Activated T-helper 9 cell treated with anti-CD3 and anti-CD28 coated beads, Interleukin-2, amount 50 U/mL, for 16 hours (primary cell): ENCODE measurements at places on chromosomes 5 and 9.

DNA sequence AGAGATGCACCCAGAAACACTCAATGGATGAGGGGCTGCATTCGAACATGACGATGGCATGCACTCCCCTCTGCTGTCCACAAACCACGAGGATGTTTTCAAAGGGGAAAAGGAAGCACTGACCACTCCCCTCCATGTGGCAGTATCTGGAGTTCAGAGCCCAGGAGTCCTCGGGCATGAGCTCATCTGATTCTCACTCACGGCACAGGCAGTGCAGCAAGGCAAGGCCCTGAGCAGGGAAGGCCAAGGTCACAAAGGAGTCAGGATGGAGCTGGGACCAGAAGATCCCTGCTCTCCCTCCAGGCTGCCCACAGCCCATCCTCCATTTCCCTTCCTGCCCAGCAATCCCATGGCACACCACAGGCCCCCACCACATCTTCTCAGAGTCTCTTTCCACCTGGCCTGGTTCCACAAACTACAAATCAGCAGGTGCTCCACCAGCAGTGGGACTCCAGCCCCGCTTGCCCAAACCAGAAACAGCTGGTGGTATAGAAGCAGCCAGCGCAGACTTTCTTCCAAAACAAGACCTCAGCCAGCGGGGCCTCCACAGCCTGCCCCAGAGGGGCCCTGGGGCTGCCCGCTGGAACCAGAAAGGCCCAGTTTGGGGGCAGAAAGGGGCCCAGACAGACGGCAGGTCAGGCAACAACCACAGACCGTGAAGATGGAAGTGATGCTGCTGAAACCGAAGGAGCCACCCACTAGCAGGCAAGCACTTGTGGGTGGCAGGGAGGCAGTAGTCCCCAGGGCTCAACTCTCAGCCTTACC lies 12.2 kb downstream of the TNIP1 start:
- no peak for DNase-seq

DNA sequence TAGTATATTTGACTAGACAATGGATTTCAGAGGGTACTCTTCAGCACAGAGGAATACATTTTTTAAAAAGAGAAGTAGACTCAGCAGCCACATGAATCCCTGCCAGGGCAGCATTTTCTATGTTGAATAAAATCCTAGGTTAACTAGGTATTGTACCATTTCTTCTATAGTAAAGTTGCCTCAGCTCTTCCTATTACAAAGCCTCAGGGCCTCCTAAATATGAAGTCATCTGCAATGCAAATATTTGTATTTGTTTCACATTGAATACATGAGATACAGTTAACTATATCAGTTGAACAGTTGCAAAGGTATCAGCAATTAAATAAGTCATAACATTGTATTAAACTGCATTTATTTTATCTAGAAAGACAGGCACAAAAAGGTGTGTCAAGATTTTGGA lies 59.5 kb downstream of the NUDT12 start:
- DNase-seq: no peak

GRCh38 chr5:140808889-140809291 lies 2.0 kb downstream of the PCDHA4 start:
- DNase-seq: no peak

DNA sequence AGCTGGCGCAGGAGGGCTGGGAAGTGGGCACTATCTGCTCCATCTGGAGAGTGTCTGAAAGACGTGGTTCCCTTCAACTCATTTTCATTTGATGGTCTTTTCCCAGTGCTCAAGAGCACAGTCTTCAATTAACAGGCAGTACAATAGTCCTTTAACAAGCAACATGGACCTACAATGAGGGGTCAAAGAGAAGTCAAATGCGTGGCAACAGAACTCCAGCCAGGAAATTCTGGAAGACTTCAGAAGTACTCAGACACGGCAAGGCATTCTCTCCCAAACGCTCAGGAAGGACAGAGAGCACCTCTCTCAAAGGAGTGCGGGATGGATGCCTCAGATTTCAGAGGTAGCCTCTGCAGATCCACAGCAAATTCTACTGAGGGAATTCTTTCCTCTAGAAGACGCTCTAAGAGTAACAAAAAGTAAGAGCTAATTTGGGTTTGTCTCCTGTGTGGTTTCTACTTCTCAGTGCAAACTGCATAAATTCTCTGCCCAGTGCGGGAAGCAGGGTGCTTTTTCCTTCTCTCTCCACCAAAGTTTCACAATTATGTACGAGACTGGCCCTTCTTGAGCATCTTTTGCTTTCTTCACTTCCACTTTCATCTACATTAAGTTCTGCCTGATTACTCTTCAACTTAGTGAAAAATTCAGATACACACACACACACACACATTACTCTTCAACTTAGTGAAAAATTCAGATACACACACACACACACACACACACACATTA lies 56.4 kb downstream of the LHFPL2 start:
- no peak for DNase-seq

GRCh38 chr5:140764177-140764973 lies 21.6 kb upstream of the PCDHA1 start:
- DNase-seq: no peak

GRCh38 chr9:121317737-121318630 lies 50.0 kb downstream of the GSN start:
- DNase-seq: no peak

GRCh38 chr9:82961504-82962125 lies 101.3 kb downstream of the RASEF start:
- no peak for DNase-seq
